Activated naive CD4-positive, alpha-beta T cell treated with anti-CD3 and anti-CD28 coated beads for 36 hours (primary cell): ENCODE measurements at places on chromosomes 4 and X.
A peak's percentile ranks its signal among the peaks of the same experiment; 100 is the strongest.

GRCh38 chrX:73131276-73131675, 52.0 kb upstream of the PABPC1L2A start:
- no peak overlapping the region for H3K27ac ChIP-seq
- no peak overlapping the region for H3K4me3 ChIP-seq
- no peak for DNase-seq
- H3K27me3 ChIP-seq, result peaks cover 5% of the 10 kb centered on the region
- H3K36me3 ChIP-seq, result no peaks in the 10 kb centered on the region

DNA sequence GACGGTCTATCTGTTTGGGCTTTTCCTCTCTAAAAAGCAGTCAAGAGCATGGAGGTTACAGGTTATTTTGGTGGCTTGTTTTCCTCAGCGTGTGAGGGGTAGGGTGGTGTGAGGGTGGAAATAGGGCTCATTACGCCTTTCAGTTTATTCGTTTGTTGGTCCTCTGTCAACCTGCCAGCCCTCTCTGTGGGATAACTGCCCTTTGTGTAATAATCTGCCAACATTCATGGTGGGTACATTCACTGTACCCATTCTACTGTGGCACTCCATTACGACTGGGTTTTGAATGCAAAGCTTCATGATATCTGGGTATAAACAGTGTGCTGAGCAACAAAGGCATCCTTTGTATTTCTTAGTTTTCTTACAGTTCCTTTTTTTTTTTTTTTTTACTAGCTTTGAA, 136.4 kb downstream of the ADGRL3 start:
- H3K27me3 ChIP-seq, result no peaks in the 10 kb centered on the region
- no peak for DNase-seq
- H3K36me3 ChIP-seq, result no peaks in the 10 kb centered on the region

DNA sequence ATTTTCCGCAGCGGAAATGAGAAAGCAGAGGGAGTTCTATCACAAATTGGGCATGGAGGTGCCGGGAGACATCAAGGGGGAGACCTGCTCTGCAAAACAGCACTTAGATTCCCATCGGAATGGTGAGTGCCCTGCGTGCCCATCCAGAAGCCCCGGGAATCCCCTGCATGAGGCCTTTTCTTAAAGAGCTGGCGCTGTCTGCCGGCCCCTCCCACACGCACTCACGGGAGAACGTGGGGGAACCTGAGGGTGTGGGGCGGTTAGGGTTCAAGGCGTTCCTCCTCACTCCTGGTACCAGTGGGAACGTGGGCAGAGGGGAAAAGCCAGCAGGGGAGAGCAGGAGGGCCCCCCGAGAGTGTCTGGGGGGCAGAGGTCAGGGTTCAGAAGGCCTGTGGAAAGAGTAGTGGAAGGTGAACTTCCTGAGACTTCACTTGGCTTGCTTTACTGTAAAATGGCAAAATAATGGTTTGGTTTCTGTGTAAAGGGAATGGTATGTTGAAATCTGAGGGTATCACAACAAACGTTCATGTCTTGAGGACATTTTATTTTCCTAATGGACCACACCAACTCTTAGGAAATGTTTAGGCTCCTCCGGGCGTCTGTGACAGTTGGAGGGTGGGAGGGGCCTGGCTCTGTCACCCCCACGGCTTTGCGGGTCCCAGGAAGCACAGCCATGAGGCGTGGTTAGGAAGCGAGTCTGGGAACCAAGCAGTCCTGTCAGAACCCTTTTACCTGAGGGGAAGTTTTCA, 38.0 kb downstream of the PCGF3 start:
- H3K36me3 ChIP-seq, result peaks cover 9% of the 10 kb centered on the region
- H3K27me3 ChIP-seq, result no peaks in the 10 kb centered on the region
- no peak for DNase-seq
- H3K27ac ChIP-seq, result no peak overlapping the region

DNA sequence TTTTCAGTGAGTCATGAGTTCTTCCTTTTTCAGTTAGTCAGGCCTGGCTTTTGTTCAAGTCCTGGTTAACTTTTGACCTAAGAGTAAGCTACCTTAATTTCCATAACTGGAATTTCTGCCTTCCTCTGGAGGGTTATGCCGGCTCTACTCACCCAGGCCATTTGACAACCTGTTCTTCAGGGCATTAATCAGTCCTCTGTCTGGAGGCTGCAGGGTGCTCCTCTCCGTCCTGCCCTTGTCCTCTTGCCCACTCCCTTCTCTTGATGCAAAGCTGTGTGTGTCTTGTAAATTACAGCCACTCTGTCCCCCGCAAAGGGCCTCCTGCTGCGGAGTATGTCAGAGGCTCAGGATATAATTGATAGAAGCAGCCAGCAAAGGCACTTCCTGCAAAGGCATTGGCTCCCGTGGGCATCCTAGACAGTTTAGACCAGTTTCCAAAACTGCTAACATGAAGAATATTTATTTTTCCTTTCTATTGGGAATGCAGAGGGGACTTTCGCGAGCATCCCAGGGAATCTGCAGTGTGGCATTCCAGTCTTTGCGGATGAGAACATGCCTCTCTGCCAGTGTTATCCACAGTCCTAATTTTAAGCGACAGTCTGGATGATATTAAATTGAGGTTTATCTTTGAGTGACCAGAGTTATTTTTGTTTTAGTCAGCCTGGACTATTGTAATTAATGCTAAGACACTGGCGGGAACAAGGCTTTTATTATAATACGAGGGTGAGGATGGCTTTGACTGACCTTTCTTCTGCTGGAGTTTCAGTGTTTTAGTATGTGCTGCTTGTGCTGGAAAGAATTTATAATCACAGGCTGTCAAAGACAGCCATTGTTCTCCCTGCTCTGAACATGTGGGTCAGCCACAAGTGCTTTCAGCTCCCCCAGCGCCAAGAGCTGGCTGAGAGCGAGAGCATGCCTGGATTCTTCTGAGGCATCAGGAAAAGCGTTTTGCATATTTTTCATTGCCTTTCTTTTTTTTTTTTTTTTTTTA, 74.2 kb downstream of the LIMCH1 start:
- DNase-seq, result no peak
- H3K27ac ChIP-seq, result no peak overlapping the region
- peaks cover 2% of the 10 kb centered on the region for H3K27me3 ChIP-seq
- H3K36me3 ChIP-seq, result no peaks in the 10 kb centered on the region

GRCh38 chr4:10347281-10347795, 109.9 kb downstream of the ZNF518B start:
- no peak for DNase-seq
- H3K36me3 ChIP-seq, result no peaks in the 10 kb centered on the region
- H3K27me3 ChIP-seq, result no peaks in the 10 kb centered on the region

GRCh38 chrX:103685396-103685795, 1.1 kb downstream of the MORF4L2 start:
- H3K36me3 ChIP-seq, result peaks cover 17% of the 10 kb centered on the region
- H3K4me3 ChIP-seq, result peak overlapping the region; percentile 81
- no peaks in the 10 kb centered on the region for H3K27me3 ChIP-seq
- H3K27ac ChIP-seq, result peak overlapping the region; percentile 90
- H3K4me1 ChIP-seq, result peaks cover 11% of the 10 kb centered on the region
- DNase-seq, result peak; percentile 7

- H3K4me3 ChIP-seq, result no peak overlapping the region
- no peaks in the 10 kb centered on the region for H3K27me3 ChIP-seq
- H3K4me1 ChIP-seq, result no peaks in the 10 kb centered on the region
- no peak for DNase-seq
- H3K27ac ChIP-seq, result no peak overlapping the region
- no peaks in the 10 kb centered on the region for H3K36me3 ChIP-seq
These were observed 890.6 kb downstream of the STPG2 start for GRCh38 chr4:97252615-97253154.

GRCh38 chr4:172785613-172786012, 383.0 kb upstream of the GALNT7 start:
- no peak overlapping the region for H3K4me3 ChIP-seq
- peaks cover 5% of the 10 kb centered on the region for H3K27me3 ChIP-seq
- H3K4me1 ChIP-seq, result no peaks in the 10 kb centered on the region

GRCh38 chr4:177393236-177393635, 49.0 kb downstream of the AGA start:
- no peaks in the 10 kb centered on the region for H3K27me3 ChIP-seq
- no peak overlapping the region for H3K4me3 ChIP-seq
- peak; percentile 31 for DNase-seq
